Inflammatory macrophage treated with lipopolysaccharide for 1 hour (primary cell): ENCODE measurements at places on chromosomes 7 and 10.

DNA sequence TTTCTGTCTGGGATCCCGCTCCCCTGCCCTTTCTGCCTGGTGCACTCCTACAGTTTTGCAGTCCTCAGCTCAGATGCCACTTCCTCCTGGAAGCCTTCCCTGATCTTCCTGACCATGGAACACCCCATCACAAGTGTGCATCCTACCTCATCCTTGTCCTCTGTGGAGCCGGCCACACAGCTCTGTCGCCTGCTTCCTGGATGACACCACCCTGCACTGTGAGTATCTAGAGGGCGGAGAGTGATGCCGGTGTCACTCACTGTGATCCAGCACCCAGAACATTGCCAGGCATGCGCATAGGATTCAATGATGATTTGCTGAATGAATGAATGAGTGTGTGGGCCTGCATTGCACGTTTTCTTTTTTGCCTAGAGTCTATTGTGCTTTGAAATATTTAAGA lies 529.9 kb downstream of the TCERG1L start:
- no peak for DNase-seq

GRCh38 chr7:149501651-149502050 lies 4.0 kb upstream of the ZNF746 start:
- no peak for DNase-seq

DNA sequence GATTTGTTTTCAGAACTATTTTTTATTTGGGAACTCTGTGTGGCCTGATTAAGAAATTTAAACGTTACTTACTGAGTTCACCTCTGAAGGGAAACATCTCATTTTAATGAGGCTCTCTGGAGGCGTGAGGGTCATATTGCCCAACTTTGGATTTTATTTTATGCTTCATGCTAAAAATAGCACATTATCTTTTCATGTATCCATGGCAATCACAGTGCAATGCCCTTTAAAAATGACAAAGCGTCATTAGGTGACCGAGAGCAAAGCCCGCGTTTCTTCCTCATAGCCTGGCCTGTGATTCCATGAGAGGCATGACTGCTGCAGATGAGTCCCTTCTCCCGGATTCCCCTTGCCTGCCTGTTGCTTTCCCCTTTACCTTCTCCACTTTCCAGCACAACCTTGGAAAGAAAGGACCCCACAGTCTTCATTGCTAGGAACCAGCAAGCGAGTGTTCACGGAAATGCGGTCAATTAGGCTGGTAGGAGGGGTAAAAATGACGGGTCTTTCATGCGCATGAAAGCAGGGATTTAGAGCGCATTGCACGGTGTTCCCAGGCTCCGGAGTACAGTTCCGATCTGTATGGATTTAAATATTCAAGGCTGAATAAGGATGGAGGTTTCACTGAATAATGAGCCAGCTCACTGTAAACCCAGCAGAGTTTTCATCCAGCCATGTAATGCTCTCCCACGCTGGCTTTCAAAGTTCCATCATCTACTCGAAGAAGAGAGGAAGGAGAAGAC lies 98.2 kb upstream of the PITRM1 start:
- DNase-seq = peak; percentile 57

DNA sequence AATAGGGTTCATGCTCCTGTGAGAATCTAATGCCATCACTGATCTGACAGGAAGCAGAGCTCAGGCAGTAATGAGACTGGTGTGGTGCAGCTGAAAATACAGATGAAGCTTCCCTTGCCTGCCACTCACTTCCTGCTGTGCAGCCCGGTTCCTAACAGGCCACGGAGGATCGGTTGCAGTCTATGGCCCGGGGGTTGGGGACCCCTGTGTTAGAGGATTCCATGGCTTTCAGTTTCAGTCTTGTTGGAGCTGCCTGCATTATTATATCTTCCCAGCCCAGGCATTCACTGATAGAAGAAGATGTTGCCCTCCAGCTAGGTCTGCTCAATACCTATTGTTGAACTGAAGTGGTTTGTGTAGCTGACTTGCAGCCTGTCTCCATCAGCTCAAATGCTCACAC lies 1298.8 kb downstream of the TYW1 start:
- no peak for DNase-seq

DNA sequence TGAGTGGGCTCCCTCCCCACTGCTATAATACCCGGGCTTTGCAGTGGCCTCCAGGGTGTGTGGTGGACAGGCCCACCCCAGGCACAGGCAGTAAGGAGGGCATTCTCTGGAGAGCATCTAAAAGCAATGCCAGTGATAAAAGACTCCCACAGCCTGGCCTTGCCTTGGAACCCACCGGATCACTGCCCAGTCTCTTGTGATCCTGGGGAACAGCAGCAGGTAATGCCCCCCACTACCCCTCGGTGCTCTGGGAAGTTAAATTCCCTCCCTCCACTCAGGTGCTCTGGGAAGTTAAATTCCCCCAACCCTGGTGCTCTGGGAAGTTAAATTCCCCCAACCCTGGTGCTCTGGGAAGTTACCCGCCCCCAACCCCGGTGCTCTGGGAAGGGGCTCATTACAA lies 565.2 kb downstream of the TCERG1L start:
- no peak for DNase-seq

DNA sequence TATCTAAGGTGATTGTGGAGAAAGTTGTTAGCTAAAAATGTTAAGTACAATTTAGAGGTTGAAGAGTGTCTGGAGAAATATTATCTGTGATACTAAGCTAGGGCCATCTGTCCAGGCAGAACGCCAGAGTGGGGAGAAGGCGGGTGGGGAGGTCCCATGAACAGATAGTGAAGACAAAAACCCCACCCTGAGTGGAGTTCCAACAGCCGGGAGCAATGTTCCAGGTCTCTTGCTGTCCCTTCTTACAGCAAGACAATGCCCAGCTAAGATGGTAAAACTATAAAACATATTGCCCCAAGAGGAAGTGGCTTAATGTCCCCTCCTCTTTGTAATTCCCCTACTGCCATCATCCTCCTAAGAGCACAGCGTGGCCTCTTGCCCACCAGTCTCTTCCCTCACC lies 10.4 kb upstream of the IL15RA start:
- DNase-seq = peak; percentile 51

GRCh38 chr7:76066716-76067503 lies 19.0 kb downstream of the MDH2 start:
- DNase-seq = no peak

GRCh38 chr7:131293018-131293417 lies 34.7 kb upstream of the MKLN1 start:
- no peak for DNase-seq

GRCh38 chr7:151954866-151955820 lies 1.1 kb upstream of the GALNTL5 start:
- DNase-seq = no peak

- DNase-seq = no peak
These were observed 765.1 kb upstream of the POM121L12 start for GRCh38 chr7:52270301-52270700.

GRCh38 chr10:69464801-69465401 lies 13.6 kb downstream of the TSPAN15 start:
- peak; percentile 50 for DNase-seq

- DNase-seq = no peak
These were observed 117.5 kb downstream of the OR13A1 start for GRCh38 chr10:45197816-45198485.

DNA sequence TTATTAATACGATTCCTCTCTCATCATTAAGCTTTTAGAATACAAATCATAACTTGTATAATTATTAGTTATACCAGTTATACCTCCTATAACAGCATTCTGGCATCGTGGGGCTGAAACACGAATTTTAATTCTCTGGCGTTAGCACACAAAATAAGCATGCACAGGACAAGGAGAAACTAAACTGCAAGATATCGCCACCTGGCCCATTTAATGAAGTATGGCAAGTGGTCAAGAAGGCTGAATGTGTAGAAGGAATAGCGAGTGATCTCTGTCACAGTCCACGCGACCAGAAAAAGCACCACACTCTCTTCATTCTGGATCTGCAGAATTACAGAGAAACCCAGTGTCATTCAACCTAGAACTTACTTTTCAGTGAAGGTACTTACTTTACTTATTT lies 18.1 kb downstream of the HACD1 start:
- DNase-seq = peak; percentile 8

DNA sequence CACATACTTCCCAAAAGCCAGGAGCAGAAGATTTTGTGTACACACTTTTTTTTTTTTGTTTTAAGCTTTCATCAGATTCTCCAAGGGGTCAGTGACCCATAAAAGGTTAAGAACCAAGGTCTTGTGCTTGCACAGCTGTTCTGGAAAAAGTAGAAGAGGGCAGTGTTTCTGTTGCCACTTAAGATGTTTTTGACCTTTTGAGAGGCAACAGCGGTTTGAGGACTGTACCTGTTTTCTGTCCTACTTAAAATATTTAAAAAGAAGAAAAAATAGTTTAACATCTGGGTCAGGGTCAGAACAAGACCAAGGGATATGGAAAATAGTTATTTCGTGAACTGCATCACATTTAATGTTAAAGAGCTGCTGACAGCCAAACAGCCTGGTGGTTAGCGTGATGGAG lies 32.9 kb downstream of the AUTS2 start:
- no peak for DNase-seq

- no peak for DNase-seq
These were observed 10.8 kb downstream of the NEURL1 start for GRCh38 chr10:103504181-103504783.

GRCh38 chr10:76871697-76872295 lies 765.8 kb downstream of the KCNMA1 start:
- no peak for DNase-seq

GRCh38 chr10:131124945-131125344 lies 186.6 kb downstream of the TCERG1L start:
- DNase-seq = no peak

DNA sequence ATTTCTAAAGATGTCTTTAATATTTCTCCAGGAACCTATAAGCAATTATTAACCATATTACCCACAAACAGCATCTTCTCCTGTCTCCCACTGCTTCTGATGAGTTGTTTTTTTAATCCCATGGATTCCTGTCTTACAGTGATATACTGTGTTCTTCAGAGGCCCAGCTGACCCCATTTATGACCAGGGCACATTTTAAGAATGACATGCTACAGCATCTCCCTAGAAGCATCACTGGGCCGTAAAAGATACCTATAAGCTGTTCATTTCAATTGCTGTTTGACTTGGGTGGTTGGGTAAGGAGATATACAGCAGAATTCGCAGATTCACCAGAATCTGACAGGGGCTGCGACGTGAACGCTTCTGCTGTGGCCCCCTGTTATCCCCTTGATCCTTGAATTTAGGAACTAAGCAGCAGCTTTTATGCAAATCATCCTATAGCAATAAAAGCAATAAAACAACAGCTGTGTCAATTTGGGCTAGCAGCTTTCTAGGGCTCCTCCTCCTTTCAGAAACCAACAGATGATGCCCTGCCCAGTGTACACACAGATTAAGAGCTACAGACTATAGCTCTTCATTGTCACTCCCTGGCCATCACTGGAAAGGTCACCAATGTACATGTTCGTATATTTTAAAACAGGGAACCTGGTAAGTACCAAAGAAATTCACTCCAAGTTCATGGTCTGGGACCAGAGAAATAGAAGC lies 86.8 kb downstream of the CPEB3 start:
- DNase-seq = no peak

- no peak for DNase-seq
These were observed 508.0 kb upstream of the MGMT start for GRCh38 chr10:128958834-128959690.

- no peak for DNase-seq
These were observed 25.4 kb downstream of the PDGFA start for GRCh38 chr7:494259-494687.

- no peak for DNase-seq
These were observed 123.0 kb upstream of the SP4 start for GRCh38 chr7:21304808-21305375.

- no peak for DNase-seq
These were observed 659.2 kb upstream of the GALNT17 start for GRCh38 chr7:70472601-70473237.

DNA sequence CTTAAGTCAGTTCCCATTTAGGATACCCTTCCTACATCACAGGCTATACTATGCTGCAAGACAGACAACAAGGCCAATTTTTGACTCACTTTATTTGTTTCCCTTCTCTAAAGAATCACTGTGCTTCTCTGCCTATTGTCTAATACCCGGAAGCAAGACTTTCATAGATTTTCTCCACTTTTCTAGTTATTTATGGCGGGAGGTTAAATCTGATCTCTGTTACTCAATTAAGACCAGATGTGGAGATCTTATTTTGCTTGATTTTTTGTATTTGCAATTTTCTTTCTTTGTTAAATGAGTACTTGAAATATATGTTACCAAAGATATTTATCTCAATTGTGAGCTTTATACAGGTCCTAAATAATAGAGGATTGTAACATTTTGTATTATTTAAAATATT lies 511.5 kb downstream of the ATRNL1 start:
- DNase-seq = no peak

DNA sequence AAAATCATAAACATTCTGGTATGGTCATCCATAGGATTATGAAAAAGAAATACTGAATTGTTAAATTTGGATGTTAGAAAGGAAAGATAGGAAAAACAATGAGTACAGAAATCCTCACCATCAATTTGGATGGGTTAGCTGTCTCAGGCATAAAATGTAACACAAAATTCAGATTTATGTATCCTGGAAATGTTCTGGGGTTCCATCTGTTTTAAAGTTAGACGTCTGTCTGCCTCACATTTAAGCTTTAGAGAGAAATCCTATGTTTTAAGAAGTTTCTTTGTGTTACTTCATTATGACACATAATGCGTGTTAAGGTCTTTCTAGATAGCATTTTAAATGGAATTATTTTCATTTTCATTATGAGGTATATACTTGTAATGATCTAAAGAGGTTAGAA lies 103.5 kb downstream of the REEP3 start:
- no peak for DNase-seq

DNA sequence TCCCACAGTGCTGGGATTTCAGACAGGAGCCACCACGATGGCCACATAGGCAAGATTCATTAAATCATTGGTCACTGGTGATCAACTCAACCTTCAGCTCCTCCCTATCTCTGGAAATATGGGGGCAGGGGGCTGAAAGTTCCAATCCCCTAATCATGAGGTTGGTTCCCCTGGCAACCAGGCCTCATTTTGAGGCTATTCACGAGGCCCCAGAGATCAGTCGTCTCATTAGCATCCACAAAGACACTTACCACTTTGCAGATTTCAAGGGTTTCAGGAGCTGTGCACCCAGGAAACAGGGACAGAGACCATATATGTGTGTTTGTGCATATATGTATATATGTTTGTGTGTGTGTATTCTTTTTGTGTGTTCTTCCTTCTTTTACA lies 7.7 kb upstream of the GUSB start:
- no peak for DNase-seq

GRCh38 chr10:88194041-88194887 lies 330.8 kb downstream of the PTEN start:
- no peak for DNase-seq

DNA sequence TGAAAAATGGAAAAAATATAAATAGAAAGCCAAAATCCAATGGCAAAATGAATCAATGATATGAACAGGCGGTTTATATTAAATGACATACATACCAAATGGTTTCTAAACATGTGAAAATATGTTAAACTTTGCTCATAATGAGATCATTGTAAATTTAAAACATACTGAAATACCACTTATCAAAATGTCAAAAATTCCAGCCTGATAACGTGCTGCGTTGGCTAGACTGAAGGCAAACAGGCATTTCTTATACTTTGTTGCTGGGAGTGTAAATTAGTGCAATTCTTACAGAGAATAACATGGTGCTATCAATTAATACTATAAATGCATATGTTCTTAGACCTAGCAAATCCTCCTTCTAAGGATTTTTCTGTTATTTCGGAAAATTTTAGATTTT lies 225.8 kb upstream of the FAM3C start:
- no peak for DNase-seq
